ENCODE measurements at places on chromosomes 7 and 10.

DNA sequence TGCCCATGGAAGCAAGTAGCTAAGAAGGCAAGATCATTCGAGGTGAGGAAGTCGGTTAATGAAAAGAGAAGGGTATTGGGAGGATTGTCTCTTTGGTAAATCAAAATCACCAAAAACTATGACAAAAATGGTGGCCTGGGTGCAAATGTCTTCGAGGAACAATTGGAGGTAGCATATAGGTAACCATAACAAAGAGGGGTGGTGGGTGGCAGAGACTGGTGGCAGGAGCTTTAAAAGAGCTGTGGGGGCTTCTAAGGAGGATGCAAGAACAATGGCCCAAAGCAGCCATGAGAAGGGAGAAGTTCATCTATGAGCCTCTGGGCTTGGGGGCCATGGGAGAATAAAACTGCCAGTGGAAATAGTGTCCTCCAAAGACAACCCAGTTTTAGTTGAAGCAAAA is 172.2 kb upstream of the PDE1C start:
- no peak for DNase-seq

- DNase-seq: no peak
Observed at GRCh38 chr7:1538544-1539180, 8.2 kb downstream of the MAFK start.

DNA sequence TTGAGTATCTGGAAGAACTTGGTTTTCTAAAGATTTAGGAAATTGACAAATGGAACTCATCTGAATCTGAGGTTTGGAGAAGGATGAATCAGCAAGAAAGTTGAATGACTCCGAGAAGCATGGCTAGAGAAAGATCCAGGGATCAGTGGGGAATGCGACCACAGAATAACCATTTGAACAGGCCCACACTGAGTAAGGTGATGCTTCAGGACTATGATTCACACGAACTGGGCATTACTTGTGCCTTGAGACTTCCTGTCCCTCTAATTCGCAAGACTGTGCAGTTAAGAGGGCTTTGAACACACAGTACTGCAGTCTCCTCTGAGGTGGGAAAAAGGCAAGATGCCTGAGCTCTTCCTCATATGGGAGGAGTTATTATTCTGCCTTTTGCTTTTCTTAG is 395.5 kb upstream of the POM121L12 start:
- DNase-seq: no peak

DNA sequence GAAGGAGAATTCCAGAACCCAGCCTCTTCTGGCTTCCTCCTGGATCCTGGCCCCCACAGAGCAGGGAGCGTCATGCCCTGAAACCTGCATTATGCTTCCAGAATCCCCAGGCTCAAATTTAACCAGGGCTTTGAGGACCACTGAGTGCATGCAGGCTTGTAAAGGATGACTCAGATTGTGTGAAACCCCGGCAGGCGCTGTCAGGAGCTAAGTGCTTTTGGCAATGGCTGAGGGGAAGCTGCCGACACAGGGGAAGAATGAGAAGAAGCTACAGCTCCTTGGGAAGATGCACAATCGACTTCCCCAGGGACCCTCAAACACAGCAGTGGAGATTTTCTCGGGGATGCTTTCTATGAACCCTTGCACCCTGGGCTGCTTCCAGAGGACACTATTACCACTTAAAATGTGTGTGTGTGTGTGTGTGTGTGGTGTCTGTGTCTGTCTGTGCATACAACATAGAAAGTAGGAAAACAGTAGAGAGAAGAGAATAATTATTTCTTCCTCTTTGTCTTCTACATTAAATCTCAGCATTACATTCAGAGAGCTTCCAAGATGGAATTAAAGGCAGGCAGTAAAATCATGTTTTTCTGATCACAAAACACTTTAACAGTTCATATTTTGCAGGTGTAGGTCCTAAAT is 183.5 kb upstream of the INHBA start:
- DNase-seq: no peak

DNA sequence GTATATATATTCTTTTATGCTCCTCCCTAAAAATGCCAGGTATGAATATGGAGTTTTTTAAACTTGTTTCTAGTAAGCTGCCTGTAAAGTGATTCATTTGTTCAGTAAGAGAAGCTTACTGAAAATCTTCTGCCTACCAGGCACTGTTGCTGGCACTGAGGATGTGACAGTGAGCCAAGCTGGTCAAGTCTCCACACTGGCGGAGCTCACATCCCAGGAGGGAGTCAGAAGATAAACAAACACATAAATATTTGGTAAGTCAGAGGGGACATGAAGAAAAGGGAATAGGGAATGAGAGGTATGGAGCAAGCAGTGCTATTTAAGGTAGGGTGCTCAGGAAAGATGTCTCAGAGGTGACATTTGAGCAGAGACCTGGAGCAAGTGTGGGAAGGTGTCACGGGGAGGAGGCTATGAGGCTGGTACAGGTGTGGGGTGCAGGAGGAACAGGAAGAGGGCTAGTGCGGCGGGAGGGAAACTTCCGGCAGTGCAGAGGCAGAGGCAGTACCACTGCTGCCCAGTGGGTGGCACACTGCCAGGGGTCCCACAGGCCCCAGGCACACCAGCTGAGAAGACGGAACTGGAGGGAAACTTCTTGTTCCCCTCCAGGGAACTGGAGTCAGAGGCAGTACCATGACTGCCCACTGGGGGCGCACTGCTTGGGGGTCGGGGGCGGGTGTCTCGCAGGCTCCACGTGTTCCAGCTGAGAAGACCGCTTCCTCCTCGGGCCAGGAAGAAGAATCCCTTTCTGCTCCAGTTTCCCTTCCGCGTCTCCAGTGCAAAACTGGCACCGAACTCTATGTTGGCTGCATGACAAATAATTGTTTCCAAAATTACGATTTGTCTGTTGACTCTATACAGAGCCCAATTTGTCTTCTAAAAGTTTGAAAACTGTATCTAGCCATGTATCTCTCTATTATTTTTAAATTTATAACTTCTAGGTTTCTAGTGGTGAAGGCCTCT is 161.0 kb downstream of the TEX36 start:
- peak; percentile 21 for DNase-seq

- peak; percentile 34 for DNase-seq
Observed at GRCh38 chr10:133257489-133258065, 19.1 kb downstream of the ADAM8 start.

Measured in activated T-cell treated with anti-CD3 and anti-CD28 coated beads, Interleukin-2, amount 50 U/mL, for 72 hours (primary cell).